ENCODE measurements at places on chromosomes 16 and 17.

- no peak for DNase-seq
Observed at GRCh38 chr17:77086433-77087010, 54.2 kb upstream of the SEC14L1 start.

DNA sequence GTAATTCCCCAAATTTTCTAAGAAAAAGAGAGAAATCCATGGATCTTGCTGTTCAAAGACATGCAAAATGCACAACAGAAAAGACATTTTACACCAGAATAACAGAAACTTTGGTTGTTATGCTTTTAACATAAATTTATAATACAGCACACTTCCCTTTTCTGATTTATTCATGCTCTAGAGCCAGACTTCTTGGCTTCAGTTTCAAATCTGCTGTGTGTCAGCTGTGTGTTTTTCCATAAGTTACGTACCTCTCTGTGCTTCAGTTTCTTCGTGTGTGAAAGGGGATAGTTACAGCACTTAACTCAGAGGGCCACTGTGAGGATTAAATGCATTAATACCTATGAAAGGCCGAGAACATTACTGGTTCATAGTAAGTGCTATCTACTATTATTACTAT, 6.8 kb upstream of the CCL3L1 start:
- DNase-seq: no peak

DNA sequence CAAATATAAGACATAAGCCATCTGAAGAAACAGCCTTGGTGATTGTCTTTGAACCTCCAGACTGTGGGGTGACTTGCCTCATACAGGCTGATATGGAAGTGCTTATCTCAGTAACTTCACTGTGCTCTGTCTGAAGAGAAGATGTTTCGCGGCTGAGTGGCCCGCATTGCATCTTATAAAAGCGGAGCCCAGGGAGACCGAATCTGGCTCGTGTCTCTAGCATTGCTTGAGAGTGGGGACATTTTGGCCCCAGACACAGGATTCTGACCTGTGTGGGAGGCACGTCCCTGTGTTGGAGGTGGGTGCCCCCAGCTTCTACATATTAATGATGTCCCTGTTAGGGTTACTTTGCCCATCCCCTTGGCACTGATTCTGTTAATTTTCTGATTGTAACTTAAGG, 66.4 kb downstream of the METRNL start:
- no peak for DNase-seq

- DNase-seq: no peak
Observed at GRCh38 chr17:50144845-50145531, 5.5 kb downstream of the PPP1R9B start.

DNA sequence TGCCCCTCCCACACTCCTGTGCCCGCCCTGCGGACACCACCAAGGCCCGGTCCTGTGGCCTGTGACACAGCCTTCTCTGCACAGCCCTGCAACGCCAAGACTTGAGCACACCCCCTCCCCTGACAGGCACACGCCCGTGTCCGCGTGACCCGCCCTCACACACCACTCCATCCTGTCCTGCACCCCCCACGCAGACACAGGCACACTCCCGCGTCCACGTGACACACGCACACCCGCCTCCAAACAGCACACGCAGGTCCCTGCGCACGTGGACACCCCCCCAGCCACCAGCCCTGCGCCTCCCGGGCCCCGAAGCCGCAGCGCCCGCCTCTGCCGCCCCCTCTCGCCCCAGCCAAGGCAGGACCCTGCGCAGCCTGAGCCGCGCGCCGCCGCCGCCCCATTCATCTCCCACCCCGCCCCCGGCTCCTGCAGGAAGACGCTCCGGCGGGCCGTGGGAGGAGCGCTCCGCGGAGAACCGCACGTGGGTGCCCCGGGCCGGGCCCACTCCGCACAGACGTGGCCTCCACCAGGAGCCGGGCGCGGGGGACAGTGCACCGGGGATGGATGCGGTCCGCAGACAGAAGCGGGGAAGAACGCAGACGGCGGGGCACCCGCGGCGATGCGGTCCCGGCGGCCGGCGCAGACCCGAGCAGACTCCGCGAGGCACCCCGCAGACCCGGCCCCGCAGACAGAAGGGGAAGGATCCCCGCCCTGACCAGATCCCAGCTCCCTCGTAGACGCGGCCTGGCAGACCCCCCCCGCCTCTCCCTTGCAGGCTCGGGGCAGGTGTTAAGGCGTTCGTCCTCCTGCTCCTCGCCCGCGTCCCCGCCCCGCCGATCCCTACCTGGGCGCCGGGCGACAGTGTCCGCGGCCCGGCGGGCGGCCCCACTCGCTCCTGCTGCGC, 506 bp downstream of the CAMKK1 start:
- DNase-seq: peak; percentile 47

GRCh38 chr16:49564496-49565229, 191.1 kb downstream of the C16orf78 start:
- DNase-seq: peak; percentile 48
